ENCODE measurements at places on chromosomes 11 and 22.

- DNase-seq: no peak
These were observed 53.3 kb downstream of the NCAM1 start for GRCh38 chr11:113014262-113015097.

DNA sequence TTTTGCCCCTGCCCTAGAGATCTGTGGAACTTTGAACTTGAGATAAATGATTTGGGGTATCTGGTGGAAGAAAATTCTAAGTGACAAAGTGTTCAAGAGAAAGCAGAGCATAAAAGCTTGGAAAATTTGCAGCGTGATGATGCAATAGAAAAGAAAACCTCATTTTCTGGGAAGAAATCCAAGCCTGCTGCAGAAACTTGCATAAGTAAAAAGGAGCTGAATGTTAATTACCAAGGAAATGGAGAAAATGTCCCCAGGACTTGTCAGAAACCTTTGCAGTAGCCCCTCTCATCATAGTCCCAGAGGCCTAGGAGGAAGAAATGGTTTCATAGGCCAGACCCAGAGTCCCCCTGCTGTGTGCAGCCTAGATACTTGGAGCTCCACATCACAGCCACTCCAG, 686.9 kb downstream of the FAM181B start:
- peak; percentile 91 for DNase-seq

GRCh38 chr11:75245356-75246005, 4.9 kb downstream of the TPBGL start:
- DNase-seq: no peak

- DNase-seq: no peak
These were observed 4.9 kb downstream of the TBRG1 start for GRCh38 chr11:124627546-124627945.

- no peak for DNase-seq
These were observed 9.4 kb downstream of the MPST start for GRCh38 chr22:37028692-37029674.

DNA sequence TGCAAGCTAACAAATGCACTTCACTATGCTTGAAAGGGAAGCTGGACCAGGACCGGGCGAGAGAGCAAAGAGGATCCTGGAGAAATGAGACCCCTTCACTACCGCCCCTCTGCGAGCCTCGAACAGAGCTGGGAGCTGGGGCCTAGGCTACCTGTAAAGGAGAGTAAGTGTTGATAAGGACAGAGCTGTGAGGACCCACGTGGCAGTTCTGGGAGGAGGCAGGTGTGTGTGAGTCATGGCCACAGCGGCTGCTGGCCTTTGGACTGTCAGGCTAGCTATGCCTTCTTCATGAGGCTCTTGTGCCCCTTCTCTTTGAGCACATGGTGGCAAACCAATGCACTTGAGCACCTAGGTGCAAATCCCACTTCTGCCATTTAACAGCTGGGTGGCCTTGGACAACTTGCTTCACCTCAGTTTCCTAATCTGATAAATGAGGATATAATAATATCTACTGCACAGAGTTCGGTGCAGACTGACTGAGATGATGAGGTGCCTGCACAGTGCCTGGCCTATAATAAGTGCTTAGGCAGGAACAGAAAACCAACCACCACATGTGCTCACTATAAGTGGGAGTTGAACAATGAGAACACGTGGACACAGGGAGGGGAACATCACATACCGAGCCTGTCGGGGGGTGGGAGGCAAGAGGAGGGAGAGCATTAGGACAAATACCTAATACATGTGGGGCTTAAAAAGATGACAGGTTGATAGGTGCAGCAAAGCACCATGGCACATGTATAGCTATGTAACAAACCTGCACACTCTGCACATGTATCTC, 35.3 kb upstream of the KCNJ11 start:
- no peak for DNase-seq

GRCh38 chr11:18768472-18768901, 23.1 kb downstream of the PTPN5 start:
- no peak for DNase-seq

- no peak for DNase-seq
These were observed 98.0 kb downstream of the PDE2A start for GRCh38 chr11:72576243-72576595.

DNA sequence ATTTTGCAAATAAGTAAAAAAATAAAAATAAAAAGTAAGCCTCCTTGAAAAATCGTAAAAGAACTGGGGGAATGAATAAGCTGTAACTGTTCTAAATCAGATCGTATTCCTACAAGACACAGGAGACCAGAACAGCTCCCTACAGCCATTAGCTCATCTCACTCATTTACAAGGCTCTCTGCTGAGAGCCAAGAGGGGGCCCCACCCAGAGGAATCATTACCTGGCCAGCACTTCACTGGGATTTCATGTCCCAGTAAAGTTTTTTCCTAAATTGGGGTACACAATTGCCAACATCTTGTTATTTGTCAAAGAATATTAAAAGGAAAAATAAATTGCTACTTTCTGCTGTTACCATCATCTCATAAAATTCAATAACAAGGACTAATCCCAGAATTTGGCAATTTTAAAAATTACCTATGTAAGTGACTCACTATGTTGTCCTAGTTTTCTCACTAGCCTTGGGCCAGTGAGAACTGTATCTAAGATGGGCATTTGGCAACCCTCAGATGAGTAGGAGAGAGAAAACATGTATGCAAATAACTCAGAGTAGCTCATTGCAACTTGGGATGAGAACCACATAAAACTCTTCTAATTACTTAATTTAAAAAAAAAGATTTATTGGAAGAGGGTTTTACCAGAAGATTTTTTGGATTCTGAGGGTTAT, 18.4 kb upstream of the SMTN start:
- no peak for DNase-seq

Measured in astrocyte of the cerebellum (primary cell).